ENCODE measurements at places on chromosomes 13 and 19.

- DNase-seq = no peak
Measured at GRCh38 chr19:3655402-3656072, 28.9 kb upstream of the CACTIN start.

- DNase-seq = no peak
Measured at GRCh38 chr13:109995578-109995977, 209.2 kb upstream of the IRS2 start.

DNA sequence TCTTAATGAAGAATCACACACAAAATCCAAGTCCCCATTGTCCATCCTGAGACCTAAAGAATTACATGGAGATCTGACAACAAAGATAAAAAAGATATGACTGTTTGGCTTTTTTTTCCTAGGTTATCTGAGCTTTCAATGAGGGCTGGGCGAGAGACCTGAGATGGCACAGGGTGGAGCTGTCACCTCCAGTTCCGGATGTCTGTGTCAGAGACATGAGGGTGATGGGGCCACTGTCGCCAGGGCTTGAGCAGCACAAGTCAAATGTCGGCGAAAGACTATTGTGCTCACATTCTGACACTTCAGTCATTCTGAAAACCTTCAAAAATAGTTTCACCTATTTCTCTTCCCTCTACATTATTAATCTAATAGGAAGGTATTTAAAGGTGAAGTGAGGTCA is 65.7 kb downstream of the SLC7A1 start:
- DNase-seq = no peak

GRCh38 chr19:47581605-47582319 is 8.8 kb upstream of the ZNF541 start:
- DNase-seq = no peak

DNA sequence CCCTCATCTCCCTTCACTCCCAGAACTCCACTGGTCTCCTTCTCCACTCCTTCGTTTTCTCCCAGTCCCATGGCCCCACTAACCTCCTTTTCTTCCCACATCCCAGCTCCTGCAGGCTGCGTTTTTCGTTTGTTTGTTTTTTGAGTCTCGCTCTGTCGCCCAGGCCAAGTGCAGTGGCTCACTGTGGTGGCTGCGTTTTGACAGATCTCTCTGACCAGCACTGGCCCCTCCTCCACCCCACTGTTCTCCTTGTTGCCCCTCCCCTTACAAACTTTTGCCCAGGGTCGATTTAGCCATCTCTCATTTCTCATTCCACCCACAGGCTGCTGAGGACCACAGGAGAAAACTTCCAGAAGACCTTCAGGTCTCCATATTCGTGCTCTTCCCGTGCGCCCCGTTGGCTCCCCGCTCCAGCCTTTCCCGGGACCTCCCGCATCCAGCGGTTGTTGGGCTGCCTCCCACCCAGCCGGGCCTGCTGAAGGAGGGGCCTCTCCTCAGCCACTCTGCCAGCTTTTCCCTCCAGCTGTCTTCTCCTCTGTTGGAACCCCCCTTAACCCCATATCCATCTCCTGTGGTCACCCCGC is 40.6 kb upstream of the GJB6 start:
- no peak for DNase-seq

DNA sequence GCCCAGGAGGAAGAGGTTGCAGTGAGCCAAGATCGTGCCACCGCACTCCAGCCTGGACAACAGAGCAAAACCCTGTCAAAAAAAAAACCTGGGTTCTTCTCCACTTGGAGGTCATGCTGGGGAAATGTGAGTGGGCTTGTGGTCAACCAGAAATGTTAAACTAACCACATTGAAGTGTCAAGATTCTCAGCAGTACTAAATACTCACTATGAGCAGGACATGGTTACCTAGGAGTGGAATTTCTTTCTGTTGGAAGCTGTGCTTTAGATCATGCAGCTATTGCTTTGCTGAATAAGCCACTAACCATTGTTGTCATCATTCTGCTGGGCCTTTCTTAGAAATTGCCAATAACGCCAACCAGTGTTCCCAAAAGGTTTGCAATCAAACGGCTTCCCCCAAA is 253.3 kb upstream of the TSHZ3 start:
- no peak for DNase-seq

GRCh38 chr13:109767023-109767422 is 19.4 kb downstream of the IRS2 start:
- no peak for DNase-seq

GRCh38 chr19:16594131-16594586 is 21.9 kb upstream of the SLC35E1 start:
- no peak for DNase-seq

DNA sequence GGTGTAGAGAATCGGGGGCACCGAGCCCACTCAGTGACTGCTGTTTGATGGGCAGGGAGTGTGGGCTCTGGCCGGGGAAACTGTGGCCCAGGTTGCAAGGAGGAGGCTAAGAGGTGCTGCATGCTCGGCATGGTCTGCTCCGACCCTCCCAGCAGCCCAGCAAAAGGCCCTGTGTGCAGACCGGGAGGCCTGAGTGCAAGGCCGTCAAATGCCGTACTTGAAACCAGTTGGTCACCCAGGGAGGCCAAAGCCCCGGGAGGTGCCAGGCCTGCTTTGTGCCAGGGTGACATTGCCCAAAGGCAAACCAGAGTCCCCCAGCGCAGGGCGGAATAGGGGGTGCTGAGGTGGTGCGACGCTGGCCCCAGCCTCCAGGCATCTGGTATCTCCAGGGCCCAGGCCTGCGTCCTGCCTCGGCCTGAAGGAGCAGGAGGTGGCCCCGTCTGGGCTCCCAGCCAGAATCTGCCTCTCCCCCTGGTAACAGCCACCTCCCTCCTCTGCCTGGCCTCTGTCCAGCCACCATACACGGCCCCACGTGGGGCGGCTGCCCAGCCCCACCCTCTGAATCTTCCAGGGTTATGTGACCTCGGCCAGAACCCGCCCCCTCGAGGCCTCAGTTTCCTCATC is 4.0 kb downstream of the PIK3R2 start:
- no peak for DNase-seq

DNA sequence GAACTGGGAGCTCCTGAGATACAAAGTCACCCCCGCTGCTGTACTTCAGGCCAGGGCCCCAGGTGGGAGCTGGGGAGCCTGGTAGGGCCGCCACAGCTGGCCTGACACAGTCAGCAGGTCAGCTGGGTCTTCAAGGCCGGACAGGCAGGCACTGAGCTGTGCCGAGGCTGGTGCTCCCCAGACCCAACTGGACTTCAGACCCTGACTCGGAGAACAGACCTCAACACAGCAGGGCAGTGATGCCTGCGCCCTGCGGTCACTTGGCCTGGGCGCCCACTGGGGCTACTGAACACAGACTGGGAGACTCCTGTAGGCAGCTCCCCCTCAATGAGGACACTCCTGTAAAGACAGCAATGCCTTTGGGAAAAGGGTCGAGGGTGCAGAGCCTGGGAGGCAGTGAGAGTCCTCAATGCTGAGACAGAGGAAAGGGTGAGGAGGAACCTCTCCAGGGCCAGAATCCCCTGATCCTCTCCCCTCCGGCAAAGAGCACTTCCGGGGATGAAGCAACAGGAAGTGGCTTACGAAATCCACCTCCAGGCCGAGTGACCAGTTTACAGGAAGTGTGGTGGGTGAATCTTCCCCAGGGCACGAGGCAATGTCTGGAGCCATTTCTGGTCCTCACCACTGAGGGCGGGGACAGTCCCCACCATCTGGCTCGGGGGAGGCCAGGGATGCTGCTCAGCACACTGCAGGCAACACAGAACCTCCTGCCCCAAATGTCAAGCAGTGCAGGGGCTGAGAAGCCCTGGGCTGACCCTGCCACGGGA is 40.8 kb upstream of the ISYNA1 start:
- no peak for DNase-seq

DNA sequence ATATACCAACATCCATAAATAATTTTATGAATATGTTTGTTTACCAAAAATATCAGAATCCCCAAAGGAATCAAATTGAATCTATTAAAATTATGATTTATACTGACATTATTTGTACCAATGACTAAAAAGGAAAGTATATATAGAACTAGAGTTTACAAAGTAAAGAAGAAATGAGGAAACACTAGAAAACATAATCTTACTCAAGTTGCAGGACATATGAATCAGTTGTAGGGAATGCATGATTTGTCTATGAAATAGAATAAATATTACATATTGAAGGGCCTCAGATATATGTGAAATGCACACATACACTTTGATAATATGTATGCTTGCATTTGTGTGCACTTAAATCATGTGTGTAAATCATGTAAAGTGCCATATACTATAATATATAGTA is 1466.4 kb downstream of the EFNB2 start:
- DNase-seq = no peak

GRCh38 chr13:83377491-83377890 is 504.8 kb downstream of the SLITRK1 start:
- no peak for DNase-seq

- no peak for DNase-seq
Measured at GRCh38 chr13:28741084-28741491, 22.3 kb upstream of the SLC46A3 start.

- peak; percentile 50 for DNase-seq
Measured at GRCh38 chr13:101144808-101145419, 271.4 kb downstream of the NALCN start.

DNA sequence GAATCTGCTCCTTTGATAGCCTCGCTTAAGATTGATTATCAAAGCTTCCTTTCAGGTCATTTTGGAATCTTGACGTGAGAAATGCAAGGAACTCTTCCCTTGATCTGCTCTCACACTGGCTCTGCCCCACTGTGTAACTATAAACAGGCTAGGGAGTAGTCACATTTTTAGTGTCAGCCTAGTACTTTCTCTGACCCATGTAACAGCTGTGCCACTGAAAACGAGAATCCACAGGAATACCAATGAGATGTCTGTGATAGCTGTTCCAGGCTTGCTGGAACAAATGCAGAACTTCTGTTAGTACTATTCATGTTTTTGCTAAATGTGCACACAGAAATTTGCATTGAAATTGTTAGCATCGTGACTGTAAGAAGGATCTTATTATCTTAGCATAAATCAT is 221.3 kb downstream of the MYO16 start:
- no peak for DNase-seq

- no peak for DNase-seq
Measured at GRCh38 chr13:75153834-75154233, 328.1 kb downstream of the TBC1D4 start.

DNA sequence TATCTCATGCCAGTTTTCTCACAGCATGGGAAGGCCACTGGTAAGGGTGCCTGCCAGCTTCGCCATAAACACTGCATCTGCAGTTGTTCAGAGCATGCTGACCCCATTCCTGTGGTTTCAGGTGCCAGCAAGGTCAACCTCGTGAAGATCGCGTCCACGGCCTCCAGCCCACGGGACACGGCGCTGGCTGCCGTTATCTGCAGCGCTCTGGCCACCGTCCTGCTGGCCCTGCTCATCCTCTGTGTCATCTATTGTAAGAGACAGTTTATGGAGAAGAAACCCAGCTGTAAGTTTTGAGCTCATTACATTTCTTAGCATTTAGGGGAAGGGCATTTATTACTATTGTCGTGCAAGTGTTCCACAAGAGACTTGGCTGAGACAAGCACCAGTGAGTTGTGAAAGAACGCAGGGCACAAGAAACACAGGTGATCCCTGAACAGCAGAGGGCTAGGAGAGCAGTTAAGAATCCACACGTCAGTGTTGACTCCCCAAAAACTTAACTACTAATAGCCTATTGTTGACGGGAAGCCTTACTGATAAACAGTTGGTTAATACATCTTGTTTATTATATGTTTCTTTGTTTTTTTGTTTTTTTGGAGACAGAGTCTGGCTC is 88.8 kb downstream of the TNFRSF19 start:
- DNase-seq = no peak

DNA sequence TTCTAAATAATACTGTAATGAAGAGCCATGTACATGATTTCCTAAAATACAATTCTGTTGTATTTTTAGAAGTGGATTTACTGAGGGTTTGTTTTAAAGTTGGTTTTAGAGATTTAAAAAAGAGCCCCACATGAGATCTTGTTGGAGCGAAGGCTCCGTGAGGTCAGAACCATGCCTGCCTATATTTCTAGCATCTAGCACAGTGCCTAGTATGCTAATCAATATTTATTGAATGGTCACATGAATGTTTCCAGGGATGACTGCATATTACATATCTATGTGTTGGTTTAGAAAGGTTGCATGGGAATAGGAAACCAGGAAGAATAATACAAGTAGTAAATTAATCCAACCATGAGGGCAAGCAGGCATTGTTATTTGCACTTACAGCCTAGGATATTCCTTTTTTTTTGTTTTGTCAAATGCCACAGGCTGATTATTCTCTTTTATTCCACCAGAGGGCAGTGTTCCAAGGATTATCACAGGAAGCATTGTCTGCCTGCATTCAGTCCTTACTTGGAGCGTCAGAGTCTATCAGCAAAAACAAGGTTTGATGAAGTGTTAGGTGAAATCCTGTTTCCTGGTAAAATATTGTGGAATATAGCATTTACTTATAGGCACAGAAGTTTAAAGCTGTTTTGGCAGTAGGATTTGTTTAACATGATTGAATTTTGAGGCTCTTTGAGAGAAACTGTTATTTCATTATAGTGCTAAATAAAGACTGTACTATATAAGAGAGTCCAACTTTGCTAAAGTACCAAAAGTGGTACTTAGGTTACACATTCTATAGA is 46.8 kb downstream of the COG3 start:
- peak; percentile 69 for DNase-seq

- DNase-seq = peak; percentile 57
Measured at GRCh38 chr19:12611361-12611699, 610 bp downstream of the ZNF791 start.

DNA sequence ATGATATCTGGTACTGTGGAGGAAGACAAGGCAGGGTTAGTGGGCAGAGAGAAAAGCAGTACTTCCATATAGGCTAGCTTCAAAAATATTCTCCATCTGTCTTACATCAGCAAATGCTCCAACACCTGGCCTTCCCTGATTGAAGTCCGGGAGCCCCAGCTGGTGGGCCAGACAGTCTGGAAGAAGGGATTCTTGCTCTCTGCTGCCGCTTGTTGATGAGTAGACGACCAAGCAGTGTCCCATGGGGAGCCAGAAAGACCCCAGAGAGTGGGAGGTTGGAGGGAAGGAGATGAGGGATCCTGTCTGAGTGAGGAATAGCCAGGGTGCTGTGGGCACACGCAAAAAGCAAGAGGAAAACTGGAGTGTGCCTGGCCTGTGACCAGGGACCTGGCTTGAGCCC is 95.1 kb downstream of the ATP8A2 start:
- no peak for DNase-seq

- no peak for DNase-seq
Measured at GRCh38 chr19:32876919-32877285, 7.3 kb upstream of the SLC7A9 start.

DNA sequence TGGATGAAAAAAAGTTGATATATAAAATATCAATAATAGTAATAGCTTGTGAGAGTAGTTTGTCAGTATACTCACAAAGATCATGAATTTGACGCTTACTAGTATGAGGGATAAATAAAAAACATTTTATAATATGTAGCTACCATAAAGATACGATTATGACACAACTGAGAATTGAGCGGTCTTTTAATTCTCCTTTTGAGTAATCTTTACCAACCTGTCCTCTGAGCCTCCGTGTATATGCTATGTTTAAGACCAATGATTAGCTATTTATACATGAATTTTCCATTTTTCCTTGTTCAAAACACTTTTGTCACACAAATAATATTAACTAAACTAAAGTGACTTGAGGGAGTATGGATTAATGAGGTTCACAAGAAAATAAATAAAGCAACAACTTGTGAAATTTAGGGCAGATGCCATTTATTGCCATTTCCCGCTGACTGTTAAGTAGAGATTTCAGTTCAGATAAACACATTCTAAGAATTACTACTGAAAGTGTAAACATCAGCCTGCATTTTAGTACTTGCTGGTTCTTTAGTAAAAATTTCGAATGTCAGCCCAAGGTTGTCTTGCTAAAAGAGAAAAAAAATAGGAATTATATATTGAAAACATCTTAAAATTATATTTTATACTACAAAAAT is 6.2 kb upstream of the IRS2 start:
- no peak for DNase-seq

- DNase-seq = peak; percentile 49
Measured at GRCh38 chr19:588093-588740, 1.5 kb upstream of the HCN2 start.
